Lung (tissue), 17 donors: ENCODE measurements at places on chromosomes 13 and 19. TPM values are rescaled to one million over a fixed set of nuclear protein-coding genes. Genes with fewer than 3 reads are reported as not detected.
A peak's percentile ranks its signal among the peaks of the same experiment; 100 is the strongest.

DNA sequence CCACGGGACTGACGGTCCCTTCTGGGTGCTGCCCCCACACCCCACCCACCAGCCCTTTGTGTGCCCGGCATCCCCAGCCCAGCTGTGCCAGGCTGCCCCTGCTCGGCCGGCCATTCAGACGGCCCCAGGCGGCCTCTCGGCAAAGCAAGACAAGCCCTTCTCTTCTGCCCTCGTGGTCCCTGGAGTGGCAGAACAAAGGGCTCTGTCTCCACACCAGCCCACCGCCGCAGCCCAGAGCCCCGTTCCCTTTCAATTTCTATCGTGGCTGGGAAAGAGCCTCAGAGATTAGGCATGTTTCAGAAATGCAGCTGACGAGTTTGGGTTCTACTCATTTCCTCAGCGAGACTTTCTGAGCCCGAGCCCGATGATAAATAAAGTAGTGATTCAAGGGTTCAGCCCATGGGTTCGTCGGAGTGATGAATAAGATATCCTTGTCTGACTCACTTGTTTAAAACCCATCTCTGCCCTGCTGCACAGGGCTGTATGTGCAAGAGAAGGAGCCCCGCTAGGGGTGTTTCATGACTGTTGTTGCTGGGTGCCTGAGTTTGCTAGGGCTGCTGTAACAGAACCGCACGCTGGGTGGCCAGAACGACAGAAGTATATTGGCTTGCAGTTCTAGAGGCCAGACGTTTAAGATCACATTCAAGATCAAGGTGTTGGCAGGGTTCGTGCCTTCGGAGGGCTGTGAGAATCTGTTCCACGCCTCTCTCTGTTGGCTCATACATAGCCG, 4.3 kb downstream of the MYO9B start:
- H3K27ac ChIP-seq = peak overlapping the region; percentile 77
- peak; percentile 88 for DNase-seq
- H3K36me3 ChIP-seq = peaks cover 3% of the 10 kb centered on the region
- H3K4me3 ChIP-seq = no peak overlapping the region

- no peaks in the 10 kb centered on the region for H3K4me1 ChIP-seq
- no peak for DNase-seq
- no peak overlapping the region for H3K27ac ChIP-seq
- peaks cover 23% of the 10 kb centered on the region for H3K36me3 ChIP-seq
Measured at GRCh38 chr19:27776524-27776923, 1436.4 kb downstream of the UQCRFS1 start.

DNA sequence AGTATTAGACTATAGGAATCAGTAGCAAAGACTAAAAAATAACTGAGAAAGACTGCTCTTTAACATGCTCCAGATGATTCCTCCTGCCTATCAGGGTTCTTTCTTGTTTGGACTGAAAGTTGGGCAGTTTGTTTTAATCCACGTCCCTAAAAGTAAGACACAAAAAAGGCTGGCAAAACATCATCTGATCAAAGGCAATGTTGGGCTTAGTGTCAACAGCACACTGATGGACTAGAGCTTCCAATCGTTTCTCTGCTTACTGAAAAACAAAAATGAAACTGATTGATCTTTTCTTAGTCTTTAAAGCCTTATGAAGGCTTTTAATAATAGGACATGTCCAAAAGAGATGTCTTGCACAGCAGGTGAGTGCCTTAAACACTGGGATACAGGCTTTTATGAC, 1567.9 kb upstream of the PRR20A start:
- no peak overlapping the region for H3K27ac ChIP-seq
- no peaks in the 10 kb centered on the region for H3K36me3 ChIP-seq
- no peaks in the 10 kb centered on the region for H3K4me1 ChIP-seq
- H3K27me3 ChIP-seq = no peaks in the 10 kb centered on the region
- no peak for DNase-seq

- no peaks in the 10 kb centered on the region for H3K27me3 ChIP-seq
- no peak overlapping the region for H3K27ac ChIP-seq
- H3K4me3 ChIP-seq = no peak overlapping the region
- H3K36me3 ChIP-seq = no peaks in the 10 kb centered on the region
- DNase-seq = no peak
Measured at GRCh38 chr13:87244256-87244890, 426.8 kb upstream of the SLITRK5 start.

DNA sequence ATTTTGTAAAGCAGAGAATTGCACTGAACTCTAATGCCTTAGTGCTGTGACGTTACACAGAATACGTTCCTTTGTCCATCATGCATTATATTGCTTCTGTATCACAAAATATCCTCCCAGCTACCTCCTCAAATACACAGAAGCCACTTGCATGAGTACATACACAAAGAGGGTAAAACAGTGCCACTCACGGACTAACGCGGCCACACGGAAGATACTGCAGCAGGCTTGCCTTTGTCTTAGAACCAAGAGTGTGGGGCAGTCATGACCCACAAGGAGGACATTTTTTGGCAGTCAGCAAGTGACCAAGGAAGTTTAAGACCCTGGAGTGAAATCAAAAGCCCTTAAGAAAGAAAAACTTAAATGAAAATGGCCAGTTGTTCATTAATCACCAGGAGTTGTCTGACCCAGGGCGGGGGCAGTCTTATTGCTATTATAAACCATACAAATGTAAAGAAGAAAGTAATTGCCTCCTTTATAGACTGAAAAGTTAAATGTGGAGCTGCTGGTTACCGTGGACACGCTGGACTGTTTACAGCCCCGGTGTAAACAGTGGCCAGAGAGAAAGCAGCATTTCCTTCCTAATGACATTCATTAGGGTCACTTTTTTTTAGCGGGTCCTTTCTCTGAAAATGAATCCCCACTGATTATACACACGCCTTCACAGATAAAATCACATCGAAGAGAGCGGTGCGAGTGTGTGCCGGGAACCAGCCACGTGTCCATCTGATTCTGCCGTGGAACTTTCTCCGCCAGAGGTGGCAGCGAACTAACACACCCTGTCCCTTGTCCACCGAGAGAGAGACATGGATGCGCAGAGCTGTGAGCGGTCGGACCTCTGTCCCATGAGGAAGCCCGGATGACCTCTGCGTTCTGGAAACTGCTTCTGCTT, 66.8 kb downstream of the SOX1 start:
- DNase-seq = peak; percentile 73
- no peak overlapping the region for H3K4me3 ChIP-seq
- H3K4me1 ChIP-seq = no peaks in the 10 kb centered on the region
- no peaks in the 10 kb centered on the region for H3K36me3 ChIP-seq
- peaks cover 24% of the 10 kb centered on the region for H3K27me3 ChIP-seq

DNA sequence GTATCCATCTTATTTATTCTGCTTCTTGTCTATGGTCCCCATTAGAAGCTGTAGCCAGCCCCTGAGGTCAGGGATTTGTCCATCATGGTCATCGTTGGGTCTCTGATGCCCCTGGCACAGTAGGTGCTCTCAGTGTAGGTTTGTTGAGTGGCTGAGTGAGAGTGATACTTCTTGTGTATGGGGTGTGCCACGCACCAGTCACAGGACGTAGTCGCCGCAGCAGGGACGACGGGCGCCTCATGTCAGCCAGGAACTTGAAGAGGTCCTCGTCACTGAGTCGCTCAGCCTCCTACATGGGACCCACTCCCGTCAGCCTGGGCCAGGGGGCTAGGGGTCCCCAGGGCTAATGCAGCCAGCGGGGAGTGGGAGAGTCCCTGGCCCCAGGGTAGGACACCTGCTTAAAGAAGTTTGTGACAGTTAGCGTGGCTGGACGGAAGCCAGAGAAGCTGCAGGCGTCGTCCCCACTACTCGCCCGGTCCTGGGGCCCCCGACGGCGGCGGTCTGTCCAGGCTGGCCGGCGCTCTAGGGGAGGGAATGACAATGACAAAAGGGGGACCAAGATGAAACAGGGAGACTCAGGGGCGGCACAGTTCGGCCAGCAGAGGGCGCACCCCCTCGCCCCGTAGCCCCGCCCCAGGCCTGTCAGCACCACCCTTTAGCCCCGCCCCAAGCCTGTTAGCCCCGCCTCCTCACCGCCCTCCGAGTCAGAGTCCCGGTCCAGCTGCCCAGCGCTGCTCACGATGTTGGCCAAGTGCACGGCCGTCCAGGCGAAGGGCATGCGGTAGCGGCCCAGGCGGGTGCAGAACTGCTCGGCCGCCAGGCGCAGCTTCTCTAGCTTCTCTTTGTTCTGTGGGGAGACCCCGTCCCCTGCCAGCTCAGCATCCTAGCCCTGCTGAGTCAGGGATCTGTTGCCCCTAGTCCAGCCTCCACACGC, 3.7 kb downstream of the ANGPTL8 start:
- H3K27me3 ChIP-seq = no peaks in the 10 kb centered on the region
- peak; percentile 91 for DNase-seq
- H3K4me1 ChIP-seq = peaks cover 5% of the 10 kb centered on the region

DNA sequence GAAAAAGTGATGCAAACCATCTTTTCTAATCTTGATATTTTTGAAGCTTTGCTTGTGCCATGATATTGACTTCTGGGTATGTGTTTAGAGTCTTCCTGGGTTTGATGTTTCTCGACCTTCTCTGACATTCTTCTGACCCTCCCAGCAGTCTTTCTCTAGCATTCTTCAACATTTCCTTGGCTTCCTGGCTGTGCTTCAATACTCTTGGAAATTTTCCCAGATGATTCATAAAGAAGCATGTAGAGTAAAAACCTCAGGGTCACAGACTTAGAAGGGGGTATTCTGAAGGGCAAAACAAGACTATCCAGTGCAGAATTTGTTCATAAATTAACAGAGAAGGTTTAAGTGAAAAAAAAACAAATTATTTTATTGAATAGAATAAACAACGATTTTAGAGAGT, 946.3 kb upstream of the PCDH9 start:
- H3K36me3 ChIP-seq = no peaks in the 10 kb centered on the region
- H3K27me3 ChIP-seq = no peaks in the 10 kb centered on the region
- H3K4me3 ChIP-seq = no peak overlapping the region
- DNase-seq = peak; percentile 19
- H3K27ac ChIP-seq = no peak overlapping the region

DNA sequence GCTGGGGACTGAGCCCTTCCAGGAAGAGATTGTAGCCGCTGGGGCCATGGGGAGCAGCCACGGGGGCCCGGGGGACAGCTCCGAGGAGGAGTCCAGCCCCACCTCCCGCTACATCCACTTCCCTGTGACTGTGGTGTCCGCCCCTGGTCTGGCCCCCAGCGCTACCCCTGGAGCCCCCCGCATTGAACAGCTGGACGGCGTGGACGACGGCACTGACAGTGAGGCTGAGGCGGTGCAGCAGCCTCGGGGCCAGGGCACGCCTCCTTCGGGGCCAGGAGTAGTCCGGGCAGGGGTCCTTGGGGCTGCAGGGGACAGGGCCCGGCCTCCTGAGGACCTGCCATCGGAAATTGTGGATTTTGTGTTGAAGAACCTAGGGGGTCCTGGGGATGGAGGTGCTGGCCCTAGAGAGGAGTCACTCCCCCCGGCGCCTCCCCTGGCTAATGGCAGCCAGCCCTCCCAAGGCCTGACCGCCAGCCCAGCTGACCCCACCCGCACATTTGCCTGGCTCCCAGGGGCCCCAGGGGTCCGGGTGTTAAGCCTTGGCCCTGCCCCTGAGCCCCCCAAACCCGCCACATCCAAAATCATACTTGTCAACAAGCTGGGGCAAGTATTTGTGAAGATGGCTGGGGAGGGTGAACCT, 9.6 kb downstream of the IGFLR1 start:
- H3K4me1 ChIP-seq = no peaks in the 10 kb centered on the region
- H3K4me3 ChIP-seq = no peak overlapping the region
- H3K27me3 ChIP-seq = no peaks in the 10 kb centered on the region
- H3K27ac ChIP-seq = no peak overlapping the region
- DNase-seq = no peak

DNA sequence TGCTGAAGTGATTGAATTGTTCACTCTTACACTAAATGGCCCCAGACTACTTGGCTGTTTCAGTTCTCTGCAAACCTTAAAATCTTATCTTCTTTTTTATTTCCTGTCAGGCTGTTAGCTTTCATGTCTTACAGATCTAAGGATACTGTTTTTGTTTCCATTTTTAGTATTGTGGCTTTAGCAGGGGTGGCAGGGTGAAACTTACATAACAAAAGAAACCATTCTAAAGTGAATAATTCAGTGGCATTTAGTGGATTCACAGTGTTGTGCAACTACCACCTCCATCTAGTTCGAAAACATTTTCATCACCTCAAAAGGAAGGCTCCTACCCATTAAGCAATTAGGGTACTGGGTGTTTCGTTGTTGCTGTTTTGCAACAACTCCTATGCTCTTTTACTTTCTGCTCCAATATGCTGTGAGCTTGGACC, 19.8 kb downstream of the TMEM272 start:
- no peak overlapping the region for H3K27ac ChIP-seq
- no peak overlapping the region for H3K4me3 ChIP-seq
- H3K36me3 ChIP-seq = no peaks in the 10 kb centered on the region
- no peaks in the 10 kb centered on the region for H3K4me1 ChIP-seq
- DNase-seq = no peak

DNA sequence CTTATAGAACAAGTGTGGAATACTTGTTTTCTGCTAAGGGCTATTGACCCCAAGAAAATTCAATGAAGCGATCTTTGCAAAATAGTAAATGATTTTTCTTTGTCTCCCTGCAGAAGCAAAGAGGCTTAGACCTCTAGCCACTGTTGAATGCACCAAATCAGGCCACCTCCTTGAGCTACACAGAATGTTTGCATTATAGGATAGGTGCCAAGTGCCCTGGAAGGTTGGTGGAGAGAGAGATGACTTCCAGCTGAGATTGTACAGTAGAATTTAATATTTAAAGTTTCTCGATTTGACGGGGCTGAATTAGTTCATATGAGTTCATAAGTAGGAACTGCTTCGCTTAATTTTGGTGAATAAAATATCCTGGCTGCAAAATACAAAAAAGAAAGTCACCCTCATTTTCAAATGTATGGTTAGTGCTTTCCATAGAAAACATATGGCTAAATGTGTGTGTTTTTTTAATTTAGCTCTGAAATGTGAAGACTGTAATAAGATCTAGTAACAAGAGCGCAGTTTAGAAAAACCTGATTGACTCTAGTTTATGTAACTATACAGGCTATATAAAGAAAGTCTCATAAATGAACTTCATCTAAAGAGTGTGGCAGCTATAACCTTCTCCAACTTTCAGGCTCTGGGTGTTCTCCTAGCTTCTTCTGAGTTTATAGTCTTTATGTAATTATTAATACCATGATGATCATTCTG, 41.6 kb downstream of the LRCH1 start:
- no peaks in the 10 kb centered on the region for H3K27me3 ChIP-seq
- H3K36me3 ChIP-seq = no peaks in the 10 kb centered on the region
- H3K27ac ChIP-seq = no peak overlapping the region
- no peak overlapping the region for H3K4me3 ChIP-seq
- peaks cover 12% of the 10 kb centered on the region for H3K4me1 ChIP-seq
- peak; percentile 54 for DNase-seq

DNA sequence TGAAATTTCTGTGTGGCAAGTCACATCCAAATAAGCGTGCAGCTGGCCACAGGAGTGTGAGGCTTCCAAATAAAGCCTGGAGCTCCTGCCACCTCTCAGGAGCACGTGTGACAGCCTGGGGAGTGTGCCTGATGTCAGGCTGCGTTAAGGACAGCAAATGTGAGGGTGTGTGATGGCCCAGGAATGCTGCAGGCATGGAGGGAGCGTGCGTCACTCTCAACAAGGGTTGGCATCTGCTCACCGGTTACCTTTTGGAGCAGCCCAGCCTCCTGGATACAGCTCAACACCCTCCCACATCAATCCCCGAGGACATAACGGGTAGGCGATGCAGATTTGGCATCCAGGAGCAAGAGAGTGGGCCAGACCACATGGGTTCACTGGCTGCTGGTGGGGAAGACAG, 19.0 kb downstream of the NUMBL start:
- no peaks in the 10 kb centered on the region for H3K27me3 ChIP-seq
- H3K36me3 ChIP-seq = peaks cover 18% of the 10 kb centered on the region
- H3K4me3 ChIP-seq = no peak overlapping the region

- no peak overlapping the region for H3K27ac ChIP-seq
- no peak for DNase-seq
- H3K4me3 ChIP-seq = no peak overlapping the region
- H3K4me1 ChIP-seq = no peaks in the 10 kb centered on the region
Measured at GRCh38 chr19:41019346-41019745, 28.3 kb downstream of the CYP2B6 start.

The ARHGAP45 gene
- total RNA-seq = 86.4 TPM

The ZNF569 gene
- 3.3 TPM for total RNA-seq
